Hepatocyte (in vitro differentiated cells): ENCODE measurements at places on chromosomes 2 and 18.

GRCh38 chr2:108965540-108966289, 23.3 kb downstream of the EDAR start:
- no peak overlapping the region for H3K4me3 ChIP-seq
- H3K36me3 ChIP-seq, result no peaks in the 10 kb centered on the region
- no peaks in the 10 kb centered on the region for H3K27me3 ChIP-seq
- peaks cover 4% of the 10 kb centered on the region for H3K4me1 ChIP-seq

DNA sequence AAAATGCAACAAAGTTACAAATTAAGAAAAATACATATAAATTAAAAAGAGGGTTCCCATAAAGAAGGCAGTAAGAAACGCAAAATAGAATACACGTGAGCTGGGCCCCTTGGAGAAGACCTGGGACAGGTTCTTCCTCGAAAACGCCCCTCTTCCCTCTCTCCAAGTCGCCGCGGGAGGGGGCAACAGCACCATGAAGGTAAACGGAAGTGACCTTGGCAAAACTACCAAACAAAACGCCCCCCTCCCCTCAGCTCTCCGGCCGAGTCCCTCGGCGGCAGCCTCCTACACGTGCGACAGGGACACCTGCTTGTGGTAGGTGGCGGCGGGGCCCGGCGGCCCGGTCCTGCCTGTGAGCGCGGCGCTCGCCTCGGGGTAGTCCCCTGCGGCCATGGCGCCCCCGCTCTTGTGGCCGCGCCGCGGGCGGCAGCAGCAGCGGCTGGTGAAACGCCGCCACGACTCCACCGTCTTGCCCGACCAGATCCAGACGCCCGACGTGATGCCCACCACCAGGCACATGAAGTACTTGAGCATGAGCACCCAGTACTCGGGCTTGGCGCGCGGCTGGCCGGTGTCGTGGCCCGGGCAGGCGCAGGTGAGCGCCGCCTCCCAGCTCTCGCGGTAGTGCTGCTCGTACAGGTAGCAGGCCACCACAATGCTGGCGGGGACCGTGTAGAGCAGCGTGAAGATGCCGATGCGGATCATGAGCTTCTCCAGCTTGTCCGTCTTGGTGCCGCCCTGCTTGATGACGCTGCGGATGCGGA, 2.8 kb downstream of the FZD5 start:
- peaks cover 25% of the 10 kb centered on the region for H3K4me1 ChIP-seq
- H3K4me3 ChIP-seq, result peak overlapping the region; percentile 27
- H3K36me3 ChIP-seq, result no peaks in the 10 kb centered on the region
- DNase-seq, result peak; percentile 55
- peak overlapping the region; percentile 97 for H3K27ac ChIP-seq

DNA sequence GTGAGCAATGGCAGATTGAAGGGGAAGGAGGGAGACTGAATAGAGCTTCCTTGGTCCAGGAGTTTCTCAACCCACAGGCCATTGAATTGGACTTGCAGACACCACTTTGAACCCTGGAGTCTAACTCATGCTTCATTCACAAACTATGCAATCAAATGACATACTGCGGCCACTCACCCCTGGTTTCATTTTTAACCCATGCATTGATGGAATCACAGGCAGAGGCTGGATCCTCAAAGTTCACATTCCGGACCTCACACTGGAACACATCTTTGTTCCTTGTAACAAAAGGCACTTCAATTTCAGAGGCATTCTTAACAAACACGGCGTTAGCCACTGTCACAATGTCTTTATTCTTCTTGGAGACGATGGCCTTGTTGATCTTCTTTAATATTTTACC, 40.7 kb downstream of the MRPL44 start:
- no peaks in the 10 kb centered on the region for H3K27me3 ChIP-seq
- no peak for DNase-seq
- H3K36me3 ChIP-seq, result no peaks in the 10 kb centered on the region
- no peak overlapping the region for H3K4me3 ChIP-seq

DNA sequence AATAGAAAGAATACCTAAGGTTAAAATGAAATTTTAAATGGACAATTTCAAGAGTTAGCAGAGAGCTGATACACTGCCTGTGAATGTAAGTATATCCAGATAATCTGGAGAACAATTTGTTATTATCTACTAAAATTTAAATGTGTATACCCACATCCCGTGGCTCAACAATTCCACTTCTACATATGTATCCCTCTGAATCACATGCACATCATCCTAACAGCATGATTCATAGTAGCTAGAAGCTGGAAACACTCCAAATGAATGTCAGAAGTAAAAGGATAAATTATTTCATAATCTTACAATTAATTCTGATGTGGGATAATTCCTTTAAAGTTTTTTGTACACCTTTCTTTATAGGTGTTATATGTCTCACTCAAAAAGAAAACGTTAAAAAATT, 87.9 kb downstream of the CNTNAP5 start:
- no peak overlapping the region for H3K27ac ChIP-seq
- H3K27me3 ChIP-seq, result no peaks in the 10 kb centered on the region
- DNase-seq, result no peak
- H3K4me1 ChIP-seq, result no peaks in the 10 kb centered on the region

GRCh38 chr2:47666332-47666731, 116.6 kb upstream of the MSH6 start:
- no peaks in the 10 kb centered on the region for H3K36me3 ChIP-seq
- no peaks in the 10 kb centered on the region for H3K4me1 ChIP-seq
- H3K27ac ChIP-seq, result no peak overlapping the region
- H3K4me3 ChIP-seq, result no peak overlapping the region

- no peaks in the 10 kb centered on the region for H3K27me3 ChIP-seq
- H3K36me3 ChIP-seq, result no peaks in the 10 kb centered on the region
- peak; percentile 26 for DNase-seq
- peaks cover 13% of the 10 kb centered on the region for H3K4me1 ChIP-seq
- H3K4me3 ChIP-seq, result no peak overlapping the region
Observed at GRCh38 chr2:33215299-33215698, 261.1 kb upstream of the RASGRP3 start.

DNA sequence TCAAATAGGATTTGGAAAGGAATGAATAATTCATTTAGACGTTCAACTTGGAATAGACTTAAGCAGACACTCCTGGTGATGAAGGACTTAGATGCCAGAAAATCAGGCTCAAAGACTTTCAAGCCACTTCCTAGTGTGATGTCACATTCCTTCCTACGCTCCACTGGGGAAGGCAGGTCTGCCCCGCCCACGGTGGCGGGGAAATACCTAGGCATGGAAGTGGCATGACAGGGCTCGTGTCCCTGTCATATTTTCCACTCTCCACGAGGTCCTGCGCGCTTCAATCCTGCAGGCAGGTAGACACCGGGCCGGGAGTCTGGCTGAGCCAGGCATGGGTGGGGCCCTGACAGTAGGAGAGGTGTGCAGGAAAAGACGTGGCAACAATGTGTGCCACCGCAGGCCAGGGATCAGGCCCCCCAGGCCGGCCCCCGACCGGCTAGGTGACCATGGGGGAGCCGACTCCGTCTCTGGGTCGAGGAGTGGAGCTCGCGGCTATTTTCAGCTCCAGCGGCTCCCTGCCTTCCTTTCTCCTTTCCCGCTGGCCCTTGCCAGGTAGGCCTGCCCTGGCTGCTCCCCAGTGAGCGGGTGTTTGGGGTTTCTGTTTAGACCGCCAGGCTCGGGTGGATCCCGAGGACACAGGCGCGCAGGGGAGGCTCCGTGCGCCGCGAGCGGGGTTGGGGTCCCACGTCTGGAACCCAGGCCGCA, at the start of gene IL1RL2:
IL1RL2 (plus strand) TSS at position 233 of the 705 bp plus-strand sequence. CDS start 845 bp downstream, outside the sequence.
- H3K27ac ChIP-seq, result no peak within 1 kb of the TSS
- no peaks in the 10 kb centered on the region for H3K27me3 ChIP-seq
- DNase-seq, result peak; percentile 22
- peaks cover 5% of the 10 kb centered on the region for H3K4me1 ChIP-seq
- no peaks in the 10 kb centered on the region for H3K36me3 ChIP-seq

DNA sequence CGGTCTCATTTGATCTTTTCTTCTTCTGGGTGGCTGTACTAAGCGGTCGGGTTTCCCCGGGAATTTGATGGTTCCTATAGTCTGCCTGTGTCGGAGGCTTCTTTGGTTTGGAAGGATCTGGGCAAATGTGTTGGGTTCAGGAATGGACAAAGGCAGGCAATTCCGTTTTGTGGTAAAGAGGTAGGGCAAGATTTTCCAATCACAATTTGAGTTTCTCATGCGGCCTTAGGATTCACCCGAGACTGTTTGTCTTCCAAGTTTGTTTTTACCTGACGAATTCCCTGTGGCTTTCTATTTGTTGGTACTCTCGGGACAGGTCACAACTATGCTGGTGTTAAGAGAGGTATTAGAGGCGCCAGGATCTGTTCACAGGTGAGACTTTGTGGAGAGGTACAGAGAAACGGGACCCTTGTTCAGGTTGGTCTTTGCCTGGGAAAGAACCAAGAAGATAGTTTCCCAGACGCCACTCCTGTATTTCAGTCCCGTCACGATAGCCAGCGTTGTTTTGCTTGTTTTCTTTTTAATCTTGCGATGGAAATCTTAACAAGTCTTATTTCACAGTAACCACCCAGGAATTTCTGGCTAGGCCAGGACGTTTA, 3.0 kb downstream of the SP5 start:
- DNase-seq, result no peak
- H3K4me3 ChIP-seq, result no peak overlapping the region

DNA sequence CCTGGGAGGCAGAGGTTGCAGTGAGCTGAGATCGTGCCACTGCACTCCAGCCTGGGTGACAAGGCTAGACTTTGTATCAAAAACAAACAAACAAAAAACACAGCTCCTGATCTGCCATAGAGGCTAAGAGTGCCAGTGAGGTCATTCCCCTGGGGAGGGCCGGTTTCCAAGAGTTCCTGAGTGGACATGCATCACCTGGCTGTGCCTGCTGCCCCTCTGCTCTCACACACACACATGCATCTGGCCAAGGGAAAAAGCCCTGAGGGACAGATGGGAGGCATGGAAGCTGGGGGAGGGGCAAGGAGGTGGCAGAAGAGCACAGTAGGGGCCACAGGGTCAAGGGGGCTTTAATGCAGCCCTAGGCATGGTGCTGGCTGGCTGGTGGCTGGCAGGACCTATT, 60.4 kb downstream of the ZBTB7C start:
- H3K27me3 ChIP-seq, result no peaks in the 10 kb centered on the region
- no peak overlapping the region for H3K27ac ChIP-seq
- no peaks in the 10 kb centered on the region for H3K36me3 ChIP-seq
- no peak for DNase-seq

DNA sequence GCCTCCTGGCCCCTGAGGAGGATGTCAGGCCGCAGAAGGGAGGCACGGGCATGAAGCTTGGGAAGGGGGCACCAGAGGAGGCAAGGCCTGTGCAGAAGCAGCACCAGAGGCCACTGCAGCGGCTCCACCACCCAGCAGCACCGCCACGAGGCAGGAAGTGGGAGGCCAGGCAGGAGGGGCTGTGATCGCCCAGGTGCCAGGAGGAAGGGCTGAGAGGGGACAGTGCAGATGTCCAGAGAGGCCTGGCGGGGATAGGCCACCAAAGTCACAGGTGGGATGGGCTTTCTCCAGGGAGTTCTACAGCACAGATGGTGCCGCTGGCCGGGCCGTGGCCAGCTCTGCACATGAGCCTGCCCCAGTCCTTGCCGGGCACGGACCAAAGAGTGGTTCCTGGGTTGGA, 6.0 kb upstream of the ALPI start:
- DNase-seq, result no peak
- H3K36me3 ChIP-seq, result no peaks in the 10 kb centered on the region
- no peak overlapping the region for H3K4me3 ChIP-seq
- H3K27me3 ChIP-seq, result no peaks in the 10 kb centered on the region
- no peaks in the 10 kb centered on the region for H3K4me1 ChIP-seq

DNA sequence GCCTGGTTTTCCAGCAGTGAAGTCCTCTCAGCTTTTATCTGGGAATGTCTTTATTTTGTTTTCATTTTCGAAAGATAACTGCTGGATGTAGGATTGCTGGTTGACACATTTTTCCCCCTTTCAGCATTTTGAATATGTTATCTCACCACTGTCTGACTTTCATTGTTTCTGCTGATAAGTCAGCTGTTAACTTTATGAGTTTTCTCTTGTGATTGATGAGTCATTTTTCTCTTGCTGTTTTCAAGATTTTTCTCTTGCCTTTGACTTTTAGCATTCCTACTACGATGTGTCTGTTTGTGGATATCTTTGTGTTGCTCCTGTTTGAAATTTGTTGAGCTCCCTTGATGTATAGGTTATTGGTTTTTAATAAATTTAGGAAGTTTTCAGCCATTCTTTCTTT, 85.5 kb downstream of the AGPS start:
- H3K27me3 ChIP-seq, result no peaks in the 10 kb centered on the region
- no peaks in the 10 kb centered on the region for H3K4me1 ChIP-seq
- no peak overlapping the region for H3K4me3 ChIP-seq
- no peak overlapping the region for H3K27ac ChIP-seq
- no peak for DNase-seq

- H3K4me1 ChIP-seq, result peaks cover 7% of the 10 kb centered on the region
- no peak overlapping the region for H3K27ac ChIP-seq
- no peak overlapping the region for H3K4me3 ChIP-seq
- H3K27me3 ChIP-seq, result no peaks in the 10 kb centered on the region
- no peaks in the 10 kb centered on the region for H3K36me3 ChIP-seq
- no peak for DNase-seq
Observed at GRCh38 chr2:64626963-64627760, 26.6 kb downstream of the SERTAD2 start.

DNA sequence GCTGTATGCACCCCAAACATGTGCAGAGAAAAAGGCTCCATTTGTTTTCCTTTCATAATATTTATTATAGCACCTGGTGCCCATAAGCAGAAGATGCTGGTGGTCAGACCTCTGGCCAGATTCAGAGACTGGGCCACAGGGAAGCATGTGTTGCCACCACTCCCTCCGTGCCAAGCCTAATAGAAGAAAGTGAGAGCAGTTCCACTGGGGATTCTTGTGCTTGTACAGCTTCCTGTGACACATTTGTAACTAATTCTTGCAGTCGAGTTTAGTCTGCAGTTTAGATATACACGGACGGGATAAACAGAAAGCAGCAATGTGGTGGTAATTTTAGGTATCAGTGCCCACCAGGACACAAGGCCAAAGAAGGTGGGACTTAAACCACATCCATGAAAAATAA, 135.4 kb upstream of the PIEZO2 start:
- H3K27ac ChIP-seq, result no peak overlapping the region
- H3K27me3 ChIP-seq, result no peaks in the 10 kb centered on the region
- no peaks in the 10 kb centered on the region for H3K36me3 ChIP-seq
- H3K4me3 ChIP-seq, result no peak overlapping the region

- DNase-seq, result no peak
- peaks cover 10% of the 10 kb centered on the region for H3K4me1 ChIP-seq
- no peak overlapping the region for H3K27ac ChIP-seq
- no peaks in the 10 kb centered on the region for H3K36me3 ChIP-seq
Observed at GRCh38 chr18:61334951-61335683, 1.9 kb downstream of the CDH20 start.

- no peak for DNase-seq
- H3K4me3 ChIP-seq, result no peak overlapping the region
- no peak overlapping the region for H3K27ac ChIP-seq
Observed at GRCh38 chr2:41234093-41234492, 782.2 kb upstream of the SLC8A1 start.

GRCh38 chr18:24397131-24397693, 412 bp downstream of the OSBPL1A start:
- peak; percentile 65 for DNase-seq
- H3K4me3 ChIP-seq, result peak overlapping the region; percentile 57
- H3K27me3 ChIP-seq, result no peaks in the 10 kb centered on the region
- peak overlapping the region; percentile 77 for H3K27ac ChIP-seq
- peaks cover 6% of the 10 kb centered on the region for H3K4me1 ChIP-seq
